HTR-8/SVneo (cell line): ENCODE measurements at places on chromosomes 5 and 9.
A peak's percentile ranks its signal among the peaks of the same experiment; 100 is the strongest.

DNA sequence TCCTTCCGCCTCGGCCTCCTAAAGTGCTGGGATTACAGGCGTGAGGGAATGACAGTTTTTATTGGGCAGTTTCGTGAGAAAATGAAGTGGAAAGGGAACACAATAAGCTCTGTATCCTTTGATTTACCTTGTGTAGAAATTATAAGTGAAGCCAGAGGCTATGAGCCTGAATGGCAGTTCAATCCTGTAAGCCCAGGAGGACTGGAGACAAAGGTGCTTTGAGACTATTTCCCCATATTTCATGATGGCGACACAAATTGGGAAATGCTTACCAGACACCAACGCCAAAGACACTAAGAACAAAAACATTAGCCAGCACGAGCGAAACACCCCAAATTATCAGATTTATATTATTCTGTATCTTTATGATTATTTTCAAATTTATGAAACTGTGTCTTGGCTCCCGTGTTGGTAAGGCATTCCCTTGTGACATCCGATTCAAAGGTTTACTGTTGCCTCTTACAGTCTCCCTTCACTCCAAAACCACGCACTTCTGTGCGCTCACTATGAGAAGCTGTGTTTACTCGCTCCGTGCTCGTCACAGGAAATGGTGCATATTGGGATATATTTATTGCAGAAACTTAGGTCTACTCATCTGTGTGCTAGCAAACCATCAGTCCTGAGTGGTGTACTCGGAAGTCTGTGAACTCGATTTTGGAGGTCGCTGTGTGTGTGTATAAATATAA, 73.9 kb downstream of the SH3PXD2B start:
- no peak for DNase-seq

DNA sequence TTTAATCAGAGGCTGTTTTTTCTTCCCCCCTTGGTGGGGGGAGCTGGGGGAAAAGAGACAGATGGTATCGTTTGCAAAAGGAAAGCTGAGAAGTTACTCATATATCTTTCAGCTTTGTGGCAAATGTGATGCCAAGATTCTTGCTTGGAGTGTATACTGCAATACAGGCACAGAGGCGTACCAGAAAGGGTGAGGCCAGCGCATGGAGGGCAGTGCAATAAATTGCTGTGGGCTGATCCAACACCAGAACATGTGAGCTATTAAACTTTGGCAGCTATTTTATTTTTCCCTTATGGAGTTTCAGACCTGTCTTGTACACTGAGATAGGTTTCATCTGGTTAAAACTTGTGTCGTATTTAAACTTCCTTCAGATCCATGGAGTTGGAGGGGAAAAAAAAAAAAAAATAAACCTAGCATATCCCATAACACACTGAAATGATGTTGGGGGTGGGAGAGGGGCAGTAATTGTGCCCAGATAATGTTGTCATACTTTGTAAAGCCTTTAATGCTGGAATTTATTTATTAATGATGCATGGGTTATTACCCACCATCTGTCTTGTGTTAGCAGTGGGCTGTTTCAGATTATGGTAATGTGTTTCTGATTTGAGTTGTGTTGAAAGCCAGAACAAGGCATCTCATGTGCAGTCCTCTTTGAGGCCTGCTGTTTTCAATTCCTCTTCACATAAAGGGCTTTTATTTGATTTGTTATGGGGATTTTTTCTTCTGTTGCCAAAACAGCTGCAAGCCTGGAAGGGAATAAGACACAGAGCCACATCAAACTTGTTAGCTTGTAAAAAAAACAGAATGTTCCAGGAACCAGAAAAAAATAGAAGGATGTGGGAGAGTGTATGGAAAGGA, 891.3 kb downstream of the TLE1 start:
- DNase-seq: no peak

DNA sequence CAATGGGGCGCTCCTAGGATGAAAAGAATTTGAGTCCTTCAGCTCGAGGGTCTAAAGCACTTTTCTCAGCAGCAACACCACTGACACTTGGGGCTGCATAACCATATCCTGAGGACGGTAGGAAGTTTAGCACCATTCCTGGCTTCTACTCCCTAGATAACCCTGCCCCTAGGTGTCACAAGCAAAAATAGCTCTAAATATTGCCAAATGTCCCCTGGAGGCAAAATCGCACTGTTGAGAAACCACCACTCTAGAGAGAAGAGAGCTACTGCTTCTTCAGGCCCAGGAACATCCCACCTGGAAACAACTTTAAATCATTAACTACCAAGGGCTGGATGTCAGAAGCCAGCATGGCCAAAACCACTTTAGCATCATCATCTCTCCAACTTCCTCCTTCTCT, 29.8 kb downstream of the MYO10 start:
- DNase-seq: no peak

- DNase-seq: peak; percentile 76
Observed at GRCh38 chr5:80255811-80256712, at the start of gene SERINC5. Gene SERINC5 (minus strand): TSS chr5:80256048. CDS start chr5:80255922, 126 bp downstream.

DNA sequence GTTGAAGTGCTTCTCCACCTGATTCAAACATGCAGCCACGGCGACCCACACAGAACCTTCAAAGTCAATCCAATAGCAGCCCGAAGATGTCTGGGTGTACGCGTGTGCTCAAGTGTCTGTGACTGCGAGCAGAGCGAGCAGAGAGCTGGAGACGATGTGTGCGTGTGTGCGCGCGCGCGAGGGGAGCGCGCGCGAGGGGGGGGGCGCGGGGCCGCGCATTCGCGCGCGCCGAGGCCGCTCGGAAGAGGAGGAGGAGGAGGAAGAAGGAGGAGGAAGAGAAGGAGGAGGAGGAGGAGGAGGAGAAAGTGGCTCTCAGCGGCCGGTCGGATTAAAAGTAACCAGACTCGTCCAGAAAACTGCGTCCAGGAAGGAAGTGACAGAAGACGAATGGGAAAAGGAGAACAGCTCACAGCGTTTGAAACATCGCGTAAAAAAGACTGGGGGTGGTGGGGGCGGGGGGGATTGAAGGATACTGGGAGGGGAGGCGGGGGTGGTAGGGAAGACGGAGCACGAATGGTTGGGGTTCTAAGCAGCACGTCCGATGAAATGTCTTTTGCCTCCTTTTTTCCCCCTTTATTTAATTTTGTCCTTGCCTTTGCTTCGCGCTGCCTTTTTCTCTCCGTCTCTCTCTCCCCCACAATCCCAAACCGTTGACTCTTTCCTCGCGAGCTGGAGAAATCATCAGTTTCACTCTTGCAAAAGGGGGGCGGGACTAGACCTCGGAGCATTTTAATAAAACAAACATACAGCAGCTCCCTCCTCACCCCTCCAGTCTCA, at the start of gene MEF2C:
Gene MEF2C, minus strand, starts transcription at position 126 of the 777 bp plus-strand sequence. CDS start 59,396 bp downstream, outside the sequence.
- DNase-seq: peak; percentile 22

DNA sequence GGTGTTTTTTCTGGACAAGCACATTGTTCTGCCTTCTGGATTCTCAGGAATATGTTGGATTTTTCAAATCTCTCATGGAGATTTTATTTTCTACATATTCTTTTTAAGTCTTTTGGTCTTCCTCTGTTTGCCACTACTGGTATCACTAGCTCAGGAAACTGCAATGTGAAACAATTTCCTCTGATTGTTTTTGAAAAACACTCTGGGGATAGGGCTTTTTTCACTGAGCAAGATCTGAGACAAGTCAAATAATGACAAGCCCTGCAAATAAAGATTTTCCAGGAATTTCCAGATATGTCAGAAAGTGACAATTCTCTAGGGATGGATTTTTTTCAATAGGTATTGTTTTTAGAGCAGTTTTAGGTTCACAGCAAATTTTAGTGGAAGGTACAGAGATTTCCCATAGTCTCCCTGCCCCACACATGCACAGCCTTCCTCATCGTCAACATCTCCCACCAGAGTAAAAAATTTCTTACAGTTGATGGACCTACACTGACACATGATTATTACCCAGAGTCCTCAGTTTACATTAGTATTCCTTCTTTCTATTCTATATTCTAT, 86.9 kb upstream of the TMEM161B start:
- DNase-seq: no peak

DNA sequence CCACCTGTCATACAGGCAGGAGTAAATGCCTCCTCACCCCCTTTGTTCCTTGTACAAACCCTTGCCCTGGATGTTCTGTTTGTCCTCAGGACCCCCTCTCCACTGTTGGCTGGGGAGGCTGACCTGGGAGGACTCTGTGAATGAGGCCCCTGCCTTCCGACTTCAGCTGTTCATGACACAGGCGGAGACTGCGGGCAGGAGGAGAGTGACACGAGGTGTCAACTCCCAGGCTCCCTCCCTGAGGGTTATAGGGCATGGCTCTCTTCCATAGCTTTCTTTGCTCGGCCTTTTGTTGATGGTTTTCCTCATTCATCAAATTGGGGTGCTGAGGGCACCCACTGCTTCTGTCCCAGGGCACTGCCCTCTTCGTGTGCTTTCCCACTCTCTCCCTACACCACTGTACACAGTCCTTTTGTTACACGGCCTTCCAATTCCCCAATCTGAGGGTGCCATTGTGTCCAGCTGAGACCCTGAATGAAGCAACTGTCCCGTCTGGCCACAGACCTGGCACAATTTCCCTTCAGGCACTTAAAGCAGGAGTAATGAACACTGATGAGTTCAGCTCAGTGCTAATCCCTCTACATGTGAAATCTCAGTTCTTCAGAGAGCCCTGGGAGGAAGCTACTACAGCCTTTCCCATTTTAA, 33.8 kb downstream of the KCNIP1 start:
- DNase-seq: no peak

DNA sequence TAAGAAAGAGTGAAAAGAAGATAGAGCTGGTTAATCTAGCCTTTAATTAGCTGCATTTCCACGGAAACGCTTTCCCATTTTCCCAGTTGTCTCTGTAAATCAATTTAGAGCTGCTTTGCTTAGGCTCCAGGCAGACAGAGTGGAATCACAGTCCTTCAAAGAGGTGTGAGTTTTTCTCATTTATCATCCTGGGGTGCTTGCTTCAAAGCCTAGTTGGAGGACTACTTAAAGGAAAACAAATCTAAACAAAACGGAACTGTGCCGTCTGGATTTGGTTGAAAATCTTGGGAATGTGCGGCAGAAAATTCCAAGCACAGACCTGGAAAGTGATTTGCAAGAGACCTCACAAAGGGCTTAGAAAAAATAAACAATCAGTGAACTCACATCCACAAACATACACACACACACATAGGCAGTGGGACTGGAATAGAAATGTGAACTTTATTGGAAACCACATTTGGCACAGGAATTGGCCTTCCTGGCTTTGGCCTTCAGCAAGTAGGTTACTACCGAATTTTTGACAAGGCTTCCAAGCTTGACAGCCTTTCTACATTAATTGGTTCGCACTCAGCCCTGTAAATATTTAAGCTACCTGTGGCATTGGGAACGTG, 235.2 kb upstream of the SLC24A2 start:
- DNase-seq: no peak

DNA sequence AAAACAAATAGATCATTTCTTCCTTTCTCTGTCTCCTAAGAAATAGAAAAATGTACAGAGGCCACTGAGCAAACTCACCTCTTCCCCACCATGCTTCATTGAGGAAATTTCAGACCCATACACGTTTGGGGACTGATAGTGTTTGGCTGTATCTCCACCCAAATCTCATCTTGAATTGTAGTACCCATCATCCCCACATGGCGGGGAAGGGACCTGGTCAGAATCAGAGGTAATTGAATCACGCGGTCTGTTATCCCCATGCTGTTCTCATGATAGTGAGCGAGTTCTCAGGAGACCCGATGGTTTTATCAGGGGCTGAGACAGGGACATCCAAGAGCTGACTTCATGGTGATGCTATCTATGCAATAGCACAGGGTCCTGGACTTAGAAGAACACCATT, 1655.8 kb downstream of the MAT2B start:
- DNase-seq: no peak

DNA sequence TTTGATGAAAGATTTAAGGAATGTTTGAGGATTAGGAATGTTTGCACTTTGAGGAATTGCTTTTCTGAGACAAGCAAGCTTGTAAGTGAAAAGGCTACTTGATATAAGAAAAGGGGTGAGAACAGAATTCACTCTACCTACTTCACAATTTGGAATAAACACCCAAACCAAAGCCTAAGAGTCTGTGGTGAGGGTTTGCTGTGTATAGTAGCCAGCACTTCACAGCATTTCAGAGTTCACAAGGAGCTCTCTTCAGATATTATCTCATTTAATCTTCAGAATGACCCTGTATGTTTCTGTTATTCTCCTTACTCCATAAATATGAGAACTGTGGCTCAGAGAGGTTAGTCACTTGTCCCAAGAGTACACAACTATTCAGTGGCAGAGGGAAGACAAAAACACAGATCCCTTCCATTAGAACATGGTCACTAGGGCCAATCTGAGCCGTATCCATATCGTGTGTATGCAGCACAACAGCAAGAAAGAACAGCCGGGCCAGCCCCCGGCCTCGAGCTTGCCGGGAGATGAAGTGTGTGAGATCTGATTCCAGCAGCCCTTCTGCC, 92.4 kb downstream of the FRMD3 start:
- DNase-seq: no peak

- DNase-seq: no peak
Observed at GRCh38 chr5:163512526-163512925, 7.1 kb downstream of the MAT2B start.

DNA sequence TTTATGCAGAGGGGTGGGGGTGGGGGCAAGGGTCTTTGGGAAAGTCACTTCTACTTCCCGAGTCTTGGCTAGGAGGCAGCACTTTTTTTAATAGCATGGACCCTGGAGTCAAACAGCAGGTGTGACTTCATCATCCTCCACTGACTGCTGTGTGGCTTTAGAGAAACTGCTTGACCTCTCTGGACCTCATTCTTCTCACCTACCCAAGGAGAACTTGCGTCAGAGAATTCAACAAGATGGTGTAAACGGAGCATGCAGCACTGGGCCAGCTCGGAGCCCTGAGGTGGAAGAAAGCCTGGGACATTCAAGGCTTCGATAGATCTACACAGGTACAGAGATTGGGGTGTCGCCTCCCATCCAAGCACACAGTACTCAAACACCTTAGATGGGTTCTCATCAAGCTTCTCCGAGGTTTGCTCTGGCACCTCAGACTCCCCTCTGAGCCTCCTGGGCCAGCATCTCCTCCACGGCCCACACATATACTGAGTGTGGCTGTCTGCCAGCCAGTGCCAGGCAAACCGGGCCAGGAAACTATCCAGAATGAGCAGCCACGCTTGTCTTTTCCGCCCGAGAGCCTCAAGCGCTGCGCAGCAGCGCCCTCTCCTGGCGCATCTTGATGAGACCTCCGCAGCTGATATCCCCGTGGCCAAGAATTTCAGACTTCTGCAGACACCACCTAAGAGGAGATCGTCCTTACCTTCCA, 4.6 kb upstream of the SLC25A48 start:
- peak; percentile 77 for DNase-seq

GRCh38 chr5:67181648-67182221, 14.9 kb downstream of the CD180 start:
- DNase-seq: no peak

- no peak for DNase-seq
Observed at GRCh38 chr5:127243011-127243410, 47.6 kb upstream of the MEGF10 start.

GRCh38 chr5:172093965-172094364, 87.5 kb upstream of the FBXW11 start:
- DNase-seq: no peak

DNA sequence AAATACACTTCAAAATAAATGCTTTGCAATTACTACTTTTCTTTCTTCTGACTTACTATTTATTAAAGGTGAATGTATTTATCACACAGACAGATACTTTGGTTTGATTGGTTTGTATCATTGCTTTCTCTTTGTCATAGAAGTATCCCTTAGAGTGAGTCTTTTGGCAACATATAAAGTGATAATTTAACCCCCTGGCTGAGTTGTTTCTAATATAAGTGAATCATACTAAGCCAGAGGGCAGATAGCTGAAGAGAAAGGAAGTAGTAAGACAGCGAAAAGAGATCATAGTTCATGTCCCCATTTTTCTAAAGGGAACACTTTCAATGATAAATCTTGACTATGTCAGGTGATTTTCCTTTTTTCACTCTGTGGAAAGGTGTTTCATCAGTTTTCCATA, 38.6 kb downstream of the CAMK4 start:
- no peak for DNase-seq

- DNase-seq: no peak
Observed at GRCh38 chr5:163134061-163134460, 303.3 kb upstream of the CCNG1 start.
